ENCODE measurements at places on chromosomes 13 and 19. TPM values are rescaled to one million over a fixed set of nuclear protein-coding genes. Genes with fewer than 3 reads are reported as not detected.

SCEL gene
- 61.7 TPM for total RNA-seq

COX6B1 gene
- total RNA-seq, result 440 TPM

DNA sequence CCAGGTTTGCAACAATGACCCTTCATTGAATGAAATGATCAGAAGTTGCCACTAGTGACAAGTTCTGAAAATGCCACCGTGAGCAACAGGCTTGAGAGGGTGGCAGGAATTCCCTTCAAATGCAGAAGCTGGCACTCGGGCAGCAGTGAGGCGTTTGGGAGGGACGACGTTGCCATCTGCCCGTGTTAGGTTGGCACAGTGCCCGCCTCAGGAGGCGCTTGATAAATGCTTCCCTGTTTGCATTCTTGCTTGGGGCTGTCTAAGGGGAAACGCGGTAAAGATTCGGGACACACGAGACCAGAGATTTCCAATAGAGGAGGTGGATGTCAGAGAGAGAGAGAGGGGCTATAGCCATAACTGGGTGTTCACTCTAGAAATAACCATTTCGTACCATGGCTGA is 101.9 kb downstream of the TEX29 start:
- DNase-seq, result no peak

DNA sequence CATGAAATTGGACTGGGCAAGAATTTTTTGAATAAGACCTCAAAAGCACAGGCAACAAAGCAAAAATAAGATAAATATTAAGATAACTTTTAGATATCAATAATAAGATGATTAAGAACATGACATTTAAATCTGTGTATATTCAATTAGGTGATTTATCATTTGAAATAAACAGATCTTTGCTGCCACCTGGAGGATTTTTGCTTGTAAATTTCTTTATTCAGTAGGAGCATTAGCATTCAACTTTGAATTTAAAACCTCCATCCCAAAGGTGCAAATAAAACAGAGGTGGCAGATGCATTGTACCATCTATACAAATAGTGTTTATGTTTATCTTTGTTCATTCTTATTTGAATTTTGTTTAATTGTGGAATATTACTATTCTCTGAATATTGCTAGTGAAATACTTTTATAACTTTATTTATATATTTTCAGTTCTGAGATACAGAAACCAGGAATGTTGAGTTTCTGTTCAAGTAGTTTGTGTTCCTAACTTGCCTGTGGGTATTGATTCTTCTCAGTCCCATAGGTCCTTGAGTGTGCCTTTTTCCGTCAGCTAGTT is 20.9 kb downstream of the COG6 start:
- peak; percentile 73 for DNase-seq

GRCh38 chr19:28465371-28466086 is 747.4 kb downstream of the UQCRFS1 start:
- no peak for DNase-seq

DNA sequence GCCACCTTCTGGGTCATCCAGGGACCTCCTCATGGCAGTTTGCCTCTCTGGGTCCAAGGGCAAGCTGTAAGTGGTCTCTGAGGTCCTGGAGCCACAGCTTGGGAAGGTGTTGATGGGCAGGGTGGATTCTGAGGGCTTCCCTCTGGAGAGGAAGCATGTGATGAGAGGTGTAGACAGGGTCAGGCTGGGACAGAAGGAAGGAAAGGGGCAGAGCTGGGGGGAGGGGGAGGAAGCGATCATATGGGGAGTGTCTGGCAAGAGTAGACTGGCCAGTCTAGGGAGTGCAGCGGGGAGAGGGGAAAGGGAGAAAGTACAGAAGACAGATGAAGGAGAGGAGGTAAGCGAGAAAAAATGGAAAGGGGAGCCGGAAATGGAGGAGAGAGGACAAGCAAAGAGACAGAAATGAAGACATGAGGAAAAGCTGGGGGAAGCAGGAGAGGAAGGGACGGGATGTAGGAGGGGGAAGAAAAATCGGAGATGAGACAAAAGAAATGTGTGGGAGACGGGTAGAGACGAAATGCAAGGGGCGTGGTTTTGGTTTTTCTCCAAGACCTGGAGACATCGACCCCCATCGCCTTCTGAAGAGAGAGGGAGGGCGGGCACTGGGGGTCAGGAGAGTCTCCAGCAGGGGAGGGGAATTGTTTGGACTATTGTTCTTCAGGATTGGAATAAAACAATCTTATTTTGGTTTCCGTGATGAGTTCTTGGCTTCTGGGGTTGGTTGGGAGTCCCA is 26.6 kb downstream of the ZSWIM9 start:
- DNase-seq, result no peak

DNA sequence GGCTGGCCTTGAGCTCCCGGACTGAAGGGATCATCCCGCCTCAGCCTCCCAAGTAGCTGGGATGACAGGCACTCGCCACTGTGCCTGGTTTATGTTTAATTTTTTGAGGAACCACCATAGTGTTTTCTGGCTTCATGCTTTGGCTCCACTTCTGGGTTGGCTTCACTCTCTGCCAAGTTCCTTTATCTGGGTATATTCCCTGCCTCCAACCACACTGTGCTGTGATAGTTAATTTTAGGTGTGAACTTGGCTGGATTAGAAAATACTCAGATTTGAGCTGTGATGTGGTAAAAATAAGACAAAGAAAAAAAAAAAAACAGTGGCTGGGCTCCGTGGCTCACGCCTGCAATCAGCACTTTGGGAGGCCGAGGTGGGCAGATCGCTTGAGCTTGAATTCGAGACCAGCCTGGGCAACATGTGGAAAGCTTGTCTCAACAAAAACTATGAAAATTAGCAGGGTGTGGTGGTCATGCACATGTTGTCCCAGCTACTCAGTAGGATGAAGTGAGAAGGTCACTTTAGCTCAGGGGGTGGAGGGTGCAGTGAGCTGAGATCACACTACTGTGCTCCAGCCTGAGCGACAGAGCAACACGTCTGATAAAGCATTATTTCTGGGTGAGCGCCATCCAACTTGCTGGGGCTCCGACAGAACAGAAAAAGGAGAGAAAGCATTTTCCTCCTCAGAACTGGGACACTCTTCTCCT is 7.5 kb upstream of the ILF3 start:
- DNase-seq, result peak; percentile 40

All from tongue (tissue), 3 donors.